Left ventricle myocardium superior (tissue), 1 donor: ENCODE measurements at places on chromosomes 2 and 18.

- DNase-seq: no peak
These were observed 28.1 kb upstream of the RASGRP3 start for GRCh38 chr2:33448220-33448899.

GRCh38 chr2:75100801-75101151 lies 98.5 kb downstream of the TACR1 start:
- no peak for DNase-seq

DNA sequence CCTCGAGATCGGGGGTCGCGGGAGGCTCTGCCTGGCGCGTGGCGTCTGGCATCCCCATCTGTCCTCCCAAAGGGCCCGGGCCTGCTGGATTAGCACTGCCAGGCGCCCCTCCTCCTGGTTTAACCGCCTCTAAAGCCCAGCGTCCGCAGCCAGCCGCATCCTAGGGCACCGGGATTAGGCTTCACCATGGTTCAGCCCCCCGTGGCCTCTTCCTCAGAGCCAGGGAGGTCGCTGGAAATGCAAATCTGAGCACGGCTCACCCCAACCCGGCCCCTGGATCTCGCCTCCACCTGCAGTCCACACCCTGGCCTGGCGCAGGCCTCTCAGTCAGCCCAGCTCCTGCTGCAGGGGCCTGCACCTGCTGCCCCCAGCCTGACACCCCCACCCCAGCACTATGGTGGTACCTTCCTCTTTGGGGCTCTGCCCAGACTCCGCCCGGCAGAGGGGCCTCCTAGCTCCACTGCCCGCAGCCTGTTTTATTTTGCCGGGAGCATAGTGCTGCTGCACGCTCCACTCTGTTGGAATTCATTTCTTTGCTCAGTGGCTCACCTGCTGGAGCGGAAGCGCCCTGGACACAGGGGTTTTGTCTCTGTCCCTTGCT lies 13.2 kb downstream of the PRELID3A start:
- no peak for DNase-seq

DNA sequence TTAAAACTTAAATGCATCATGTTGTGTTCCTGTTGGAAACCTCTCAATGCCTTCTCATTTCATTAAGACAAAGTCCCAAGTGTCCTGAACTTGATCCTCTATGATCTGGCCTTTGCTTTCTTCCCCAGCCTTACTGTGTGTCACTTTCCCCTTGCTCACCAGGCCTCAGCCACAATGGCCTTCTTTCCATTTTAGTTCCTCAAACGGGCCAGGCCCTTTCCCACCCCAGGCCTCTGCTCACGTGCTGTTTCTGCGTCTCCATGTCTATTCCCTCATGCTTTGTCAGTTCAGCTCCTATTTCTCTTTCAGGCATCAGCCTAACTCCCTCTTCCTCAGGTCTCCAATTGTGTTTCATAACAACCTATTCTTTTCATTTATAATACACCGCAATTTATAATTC lies 19.5 kb downstream of the CXCR4 start:
- DNase-seq: peak; percentile 32

GRCh38 chr2:175463589-175464310 lies 282.2 kb upstream of the ATP5MC3 start:
- DNase-seq: no peak
